Forelimb muscle (tissue), 1 donor: ENCODE measurements at places on chromosomes 3 and 15.

DNA sequence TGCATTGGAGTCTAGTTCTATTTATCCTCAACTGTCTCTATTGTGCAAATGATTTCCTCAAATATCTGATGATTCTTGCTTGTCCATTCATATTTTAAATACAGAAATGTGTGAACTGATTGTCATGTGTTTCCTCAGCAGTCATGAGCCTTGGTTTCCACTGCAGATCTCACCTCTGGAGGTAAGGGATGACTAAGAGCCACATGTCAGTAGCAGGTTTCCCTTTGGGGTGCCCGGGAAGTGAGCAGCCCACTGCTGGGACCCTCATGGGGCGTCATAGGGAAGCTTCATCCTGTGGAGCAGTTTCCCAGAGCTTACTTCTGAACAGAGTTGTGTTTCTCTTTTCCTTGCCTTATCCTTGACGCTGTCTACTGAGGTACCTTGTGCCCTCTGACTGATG, 149.2 kb upstream of the TOPAZ1 start:
- DNase-seq: no peak

- peak; percentile 47 for DNase-seq
Observed at GRCh38 chr3:30934208-30934550, 39.7 kb upstream of the GADL1 start.

- no peak for DNase-seq
Observed at GRCh38 chr15:50881121-50882048, 27.1 kb upstream of the AP4E1 start.

- no peak for DNase-seq
Observed at GRCh38 chr15:45855907-45856579, 221.2 kb downstream of the SQOR start.

- no peak for DNase-seq
Observed at GRCh38 chr15:69496001-69496400, 43.4 kb downstream of the RPLP1 start.
